Stimulated activated CD4-positive, alpha-beta T cell treated with anti-CD3 and anti-CD28 coated beads, Interleukin-15, amount 100 ng/mL, for 1 hour (primary cell): ENCODE measurements at places on chromosomes 6 and 20.

GRCh38 chr6:158907931-158908330 lies 88.8 kb upstream of the EZR start:
- no peak for DNase-seq

GRCh38 chr20:58897488-58897887 lies 45.0 kb downstream of the GNAS start:
- no peak for DNase-seq

DNA sequence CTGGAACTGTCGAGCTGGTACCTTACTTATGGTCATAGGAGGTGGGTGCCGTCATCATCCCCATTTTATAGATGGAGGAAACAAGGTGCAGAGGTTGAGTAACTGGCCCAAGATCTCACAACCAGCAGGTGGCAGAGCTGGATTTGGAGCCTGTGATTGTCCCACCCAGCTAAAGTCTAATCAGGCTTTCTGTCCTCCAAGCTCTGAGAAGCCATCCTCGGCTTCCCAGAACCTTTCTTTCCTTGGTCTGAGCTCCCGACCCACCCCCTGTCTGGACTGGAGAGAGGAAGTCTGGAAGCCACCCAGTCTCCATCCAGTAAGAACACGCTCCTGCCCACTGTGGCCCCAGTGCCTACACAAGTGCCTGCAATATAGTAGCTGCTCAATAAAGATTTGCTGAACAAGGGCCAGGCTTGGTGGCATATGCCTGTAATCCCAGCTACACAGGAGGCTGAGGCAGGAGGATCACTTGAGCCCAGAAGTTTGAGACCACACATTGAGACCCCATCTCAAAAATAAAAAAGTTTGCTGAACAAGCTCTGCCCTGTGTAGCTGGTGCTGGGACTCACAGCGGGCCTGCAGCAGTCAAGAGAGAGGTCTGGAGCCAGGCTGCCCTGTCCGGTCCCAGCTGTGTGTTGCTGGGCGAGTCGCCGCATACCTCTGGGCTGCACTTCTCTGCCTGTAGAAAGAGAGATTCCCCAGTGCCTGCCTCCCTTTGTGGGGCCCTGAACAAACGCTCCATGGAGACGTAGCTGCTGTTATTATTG lies 32.5 kb upstream of the DLGAP4 start:
- no peak for DNase-seq

GRCh38 chr20:24022621-24023180 lies 34.1 kb upstream of the GGTLC1 start:
- no peak for DNase-seq

- no peak for DNase-seq
Measured at GRCh38 chr6:56144538-56145324, 102.6 kb downstream of the COL21A1 start.

DNA sequence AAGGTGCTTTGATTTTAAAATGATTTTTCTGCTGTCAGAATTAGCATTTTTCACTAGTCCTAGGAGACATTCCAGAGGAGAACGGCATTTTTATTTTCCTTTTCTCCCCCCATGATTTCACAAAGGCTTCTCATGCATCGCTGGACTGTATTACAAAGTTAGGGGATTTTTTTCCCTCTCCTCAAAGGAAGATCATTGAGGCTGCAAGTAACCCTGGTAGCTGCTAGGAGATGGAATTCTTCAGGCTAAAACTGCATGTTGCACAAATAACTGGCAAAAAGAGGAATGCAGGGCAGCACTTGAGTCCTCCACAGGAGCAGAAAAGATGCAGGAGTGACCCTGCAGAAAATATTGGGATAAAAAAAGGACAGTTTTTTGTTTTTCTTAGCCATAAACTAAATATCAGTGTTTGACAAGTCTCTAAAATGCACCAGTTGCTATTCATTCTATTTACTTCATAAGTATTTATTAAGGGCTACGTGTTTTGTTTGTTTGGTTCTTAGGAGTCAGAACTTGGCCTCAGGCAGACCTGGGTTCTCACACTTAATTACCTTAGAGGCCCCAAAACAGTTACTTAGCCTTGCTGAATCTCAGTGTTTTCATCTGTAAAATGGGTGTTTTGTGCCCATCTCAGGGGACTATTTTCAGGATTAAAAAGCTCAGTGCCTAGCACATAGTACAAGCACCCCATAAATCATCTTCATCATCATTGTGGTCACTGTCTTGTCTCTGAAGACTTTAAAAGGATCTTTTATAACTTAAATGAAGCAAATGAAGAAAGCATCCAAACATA lies 144.5 kb upstream of the ID4 start:
- DNase-seq: no peak

GRCh38 chr6:113476937-113477839 lies 380.0 kb upstream of the MARCKS start:
- no peak for DNase-seq

GRCh38 chr20:47326658-47327268 lies 29.7 kb downstream of the ZMYND8 start:
- DNase-seq: no peak

DNA sequence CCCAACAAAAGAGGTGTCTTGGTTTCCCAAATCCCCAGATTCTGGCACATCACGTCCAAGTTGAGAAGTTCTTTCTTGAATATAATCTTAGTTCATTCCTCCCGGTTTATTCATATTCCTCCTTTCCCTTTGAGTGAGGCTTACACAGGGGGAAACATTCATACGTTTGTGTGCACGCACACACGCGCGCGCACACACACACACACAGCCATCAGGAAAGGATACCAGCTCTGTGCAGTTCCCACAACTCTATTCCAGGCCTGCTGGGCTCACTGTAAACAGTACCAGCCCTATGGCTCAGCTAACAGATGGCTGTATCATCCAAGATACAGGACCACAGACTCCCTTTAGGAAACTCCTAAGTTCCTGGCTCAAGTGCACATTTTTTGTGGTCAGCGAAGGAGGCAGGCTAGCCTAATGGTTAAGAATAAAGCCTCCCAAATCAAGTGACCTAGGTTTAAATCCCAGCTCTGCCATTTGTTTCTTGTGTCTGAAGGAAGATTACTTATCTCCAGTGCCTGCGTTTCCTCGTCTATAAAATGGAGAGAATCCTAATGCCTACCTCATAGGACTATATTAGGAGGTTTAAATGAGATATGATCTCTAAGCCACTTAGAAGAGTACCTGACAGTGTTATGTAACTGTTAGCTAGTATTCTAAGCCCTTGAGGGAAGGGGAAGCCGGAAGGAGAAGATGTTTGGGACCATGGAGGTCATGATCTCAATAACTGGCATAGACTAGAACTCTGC lies 3.7 kb upstream of the TAF8 start:
- no peak for DNase-seq

DNA sequence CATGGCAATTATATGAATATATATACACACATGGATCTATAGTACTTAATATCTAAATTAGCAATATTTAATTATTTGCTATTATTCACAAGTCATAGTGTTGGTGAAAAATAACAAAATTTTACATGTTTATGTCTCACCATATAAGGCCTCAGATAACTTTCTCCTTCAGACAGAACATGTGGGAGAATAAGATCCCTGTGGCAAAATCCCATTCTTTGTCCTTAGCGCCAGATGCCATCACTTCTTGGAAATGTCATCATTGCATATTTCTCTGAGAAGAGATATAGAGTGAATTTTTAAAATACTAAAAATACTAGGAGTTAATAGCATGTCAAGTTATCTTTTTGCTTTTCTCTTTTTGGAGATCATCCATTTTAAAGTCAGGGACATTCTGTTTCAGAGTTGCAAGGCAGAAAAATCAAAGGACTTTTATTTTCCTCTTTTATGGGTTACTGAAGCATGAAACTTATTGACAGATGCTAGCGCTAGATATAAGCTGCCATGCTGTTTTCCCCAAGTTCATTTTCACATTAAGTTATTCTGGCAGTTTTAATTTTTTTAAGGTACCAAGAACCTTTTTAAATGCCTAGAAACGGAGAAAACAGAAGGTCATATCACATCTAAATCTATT lies 30.4 kb upstream of the STXBP5 start:
- no peak for DNase-seq

GRCh38 chr6:132933090-132933489 lies 118.7 kb downstream of the RPS12 start:
- DNase-seq: no peak

- no peak for DNase-seq
Measured at GRCh38 chr6:145547594-145548335, 187.6 kb downstream of the EPM2A start.

DNA sequence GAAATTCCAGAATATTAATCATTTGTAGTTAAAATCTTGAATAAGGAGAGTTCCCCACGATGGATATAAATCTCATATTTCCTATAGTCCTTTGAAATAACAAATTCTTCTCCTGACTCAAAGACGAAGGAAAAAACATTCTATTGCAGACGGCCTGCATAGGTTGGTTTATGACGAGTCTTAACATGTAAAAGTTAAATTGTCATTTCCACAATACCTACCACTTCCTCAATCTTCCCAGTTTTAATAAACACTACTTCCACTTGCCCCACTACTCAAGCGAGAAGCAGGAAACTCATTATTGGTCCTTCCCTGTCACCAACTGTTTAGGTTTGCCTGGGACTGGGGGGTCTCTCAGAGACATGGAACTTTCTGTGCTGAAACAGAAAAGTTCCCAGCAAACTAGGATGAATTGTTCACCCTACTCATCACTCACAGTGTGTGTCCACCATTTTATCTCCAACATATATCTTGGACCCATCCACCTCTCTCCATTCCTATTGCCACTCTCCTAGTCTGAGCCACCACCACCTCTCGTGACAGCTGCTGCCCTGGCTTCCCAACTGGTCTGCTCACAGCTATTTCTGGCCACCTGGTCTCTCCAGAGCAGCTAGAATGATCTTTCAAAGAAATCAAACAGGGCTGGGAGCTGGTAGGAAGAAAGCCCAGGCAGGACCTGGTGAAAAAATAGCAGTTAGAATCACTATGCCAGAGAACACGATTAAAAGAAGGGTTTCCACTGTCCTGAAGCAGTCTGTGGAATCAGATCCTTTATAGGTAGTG lies 15.1 kb upstream of the ZSCAN9 start:
- DNase-seq: no peak

DNA sequence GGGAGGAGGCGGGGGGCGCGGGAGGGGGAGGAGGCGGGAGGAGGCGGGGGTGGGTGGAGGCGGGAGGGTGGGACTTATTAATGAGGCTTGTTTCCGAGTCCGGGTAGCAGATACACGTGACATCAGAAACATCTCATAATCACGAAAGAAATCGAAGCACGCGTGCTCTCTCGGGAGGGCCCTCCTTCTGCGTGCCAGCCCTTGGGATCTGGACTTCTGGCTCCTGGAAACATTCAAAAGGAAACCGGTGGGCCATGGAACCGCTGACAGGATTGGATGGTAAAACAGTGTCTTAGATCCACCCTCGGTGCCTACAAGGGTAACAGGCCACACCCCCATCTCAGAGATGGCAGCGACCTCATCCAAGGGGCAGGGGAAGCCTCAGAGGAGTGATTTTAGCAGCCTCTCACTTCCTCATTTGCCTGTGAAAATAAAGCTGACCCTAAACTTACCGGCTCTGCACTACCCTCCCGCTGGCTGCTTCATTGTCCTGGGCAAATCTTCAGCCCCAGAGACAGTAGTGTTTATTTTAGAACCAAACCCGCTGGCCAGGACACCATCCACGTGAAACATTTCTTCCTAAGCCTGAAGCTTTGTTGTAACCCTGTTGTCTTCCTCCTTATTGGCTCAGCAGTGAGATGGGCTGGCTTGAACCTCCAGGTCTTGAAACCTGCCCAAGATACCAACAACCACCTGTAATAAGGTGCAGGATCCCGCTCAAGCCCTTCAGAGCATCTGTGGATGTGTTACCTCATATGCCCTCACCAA lies 97.5 kb downstream of the PSMG4 start:
- peak; percentile 17 for DNase-seq

GRCh38 chr6:149026530-149026942 lies 279.7 kb downstream of the UST start:
- no peak for DNase-seq

- no peak for DNase-seq
Measured at GRCh38 chr20:328027-328974, 2.9 kb downstream of the SOX12 start.

DNA sequence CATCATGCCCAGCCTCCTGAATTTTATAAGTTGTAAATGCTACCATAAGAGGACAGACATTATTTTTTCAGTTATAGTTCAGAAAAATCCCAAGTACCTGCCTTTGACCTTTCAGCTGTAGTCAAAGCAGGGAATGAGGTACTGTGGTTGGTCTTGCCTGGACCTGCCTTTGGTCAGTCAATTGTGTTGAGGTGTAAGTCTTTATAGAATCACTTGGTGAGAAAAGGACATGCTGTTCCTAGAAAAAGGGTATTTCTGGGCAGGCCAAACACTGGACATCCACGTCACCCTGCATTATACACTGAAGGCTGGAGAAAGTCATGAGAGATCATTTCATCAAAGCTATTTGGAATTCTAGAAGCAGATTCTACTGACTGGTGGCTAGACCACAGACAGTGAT lies 40.3 kb downstream of the PEX7 start:
- no peak for DNase-seq

DNA sequence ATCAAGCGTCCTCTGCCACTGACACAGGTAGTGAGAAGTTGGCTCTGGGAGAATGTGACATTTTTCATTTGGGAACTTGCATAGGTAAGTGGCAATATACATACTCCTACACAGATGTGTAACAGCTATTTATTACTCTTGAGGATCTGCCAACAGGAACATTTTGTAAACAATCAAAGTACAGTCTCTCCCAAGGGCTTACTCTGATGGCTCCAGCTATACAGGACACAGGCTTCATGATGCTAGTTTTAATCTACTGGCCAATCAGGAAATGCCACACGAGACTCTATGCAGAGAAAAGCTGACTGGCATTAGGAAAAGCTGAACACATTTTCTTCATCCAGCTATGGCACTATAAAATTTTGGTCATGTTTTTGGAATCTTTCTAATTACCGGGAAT lies 57.8 kb downstream of the POPDC3 start:
- no peak for DNase-seq

GRCh38 chr20:18802012-18802634 lies 11.5 kb upstream of the SCP2D1 start:
- DNase-seq: no peak

DNA sequence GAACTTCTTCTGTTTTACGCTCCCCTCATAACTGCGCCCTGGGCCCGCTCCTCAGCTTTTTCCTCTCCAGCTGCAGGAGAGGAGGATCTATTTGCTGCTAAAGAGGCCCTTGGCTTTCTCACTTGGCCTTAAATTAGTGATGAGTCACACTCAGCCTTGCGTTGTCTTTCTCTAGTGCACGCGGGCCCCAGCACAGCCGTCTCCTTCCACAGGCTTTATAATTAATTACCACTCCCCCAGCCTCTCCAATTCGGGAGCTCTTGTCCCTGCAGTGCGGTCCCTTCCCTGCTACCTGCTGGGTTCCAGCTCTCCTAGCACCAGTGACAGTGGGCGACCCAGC lies 25.2 kb downstream of the PACSIN1 start:
- DNase-seq: no peak

- DNase-seq: no peak
Measured at GRCh38 chr20:61161726-61162390, 90.2 kb upstream of the CDH4 start.
